Activated CD8-positive, alpha-beta memory T cell treated with anti-CD3 and anti-CD28 coated beads, Interleukin-2, amount 10 ng/mL, durations not matched to agents 7 days and 5 days (primary cell): ENCODE measurements at places on chromosomes 6 and 20. TPM values are rescaled to one million over a fixed set of nuclear protein-coding genes. Genes with fewer than 3 reads are reported as not detected.

GRM1 gene
- not detected for total RNA-seq

CALHM5 gene
- total RNA-seq: not detected

CCN5 gene
- not detected for total RNA-seq

DNPH1 gene
- total RNA-seq: 54.0 TPM

DCDC2 gene
- total RNA-seq: not detected

C6orf132 gene
- 0.18 TPM for total RNA-seq

OLIG3 gene
- 0.18 TPM for total RNA-seq

LY6G6F gene
- total RNA-seq: not detected
